Amygdala (tissue), 56 donors: ENCODE measurements at places on chromosomes 1 and 21.

- DNase-seq = no peak
These were observed 79.3 kb downstream of the SIK1 start for GRCh38 chr21:43347461-43348169.

- DNase-seq = no peak
These were observed 124.0 kb downstream of the SYT2 start for GRCh38 chr1:202586018-202586821.

DNA sequence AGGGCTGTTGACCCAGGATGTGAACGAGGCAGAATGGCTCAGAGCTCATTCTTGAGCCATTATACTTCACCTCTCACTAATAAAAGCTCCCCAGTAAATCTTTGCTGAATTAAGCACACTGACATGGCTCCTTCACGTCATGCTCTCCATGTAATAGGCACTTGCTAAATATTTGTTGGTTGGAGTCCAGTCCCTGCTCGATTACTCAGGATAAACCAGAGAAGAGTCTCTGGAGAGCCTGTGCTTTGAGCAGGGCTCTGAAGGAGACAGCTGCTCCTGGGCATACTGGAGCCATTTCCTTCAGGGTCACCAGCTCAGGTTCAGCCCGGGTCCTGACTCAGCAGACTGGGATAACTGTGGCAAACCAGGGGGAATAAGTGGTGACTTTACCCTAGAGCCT, 46.9 kb downstream of the HLX start:
- DNase-seq = no peak

- no peak for DNase-seq
These were observed 53.3 kb upstream of the GJA8 start for GRCh38 chr1:147849098-147849895.

DNA sequence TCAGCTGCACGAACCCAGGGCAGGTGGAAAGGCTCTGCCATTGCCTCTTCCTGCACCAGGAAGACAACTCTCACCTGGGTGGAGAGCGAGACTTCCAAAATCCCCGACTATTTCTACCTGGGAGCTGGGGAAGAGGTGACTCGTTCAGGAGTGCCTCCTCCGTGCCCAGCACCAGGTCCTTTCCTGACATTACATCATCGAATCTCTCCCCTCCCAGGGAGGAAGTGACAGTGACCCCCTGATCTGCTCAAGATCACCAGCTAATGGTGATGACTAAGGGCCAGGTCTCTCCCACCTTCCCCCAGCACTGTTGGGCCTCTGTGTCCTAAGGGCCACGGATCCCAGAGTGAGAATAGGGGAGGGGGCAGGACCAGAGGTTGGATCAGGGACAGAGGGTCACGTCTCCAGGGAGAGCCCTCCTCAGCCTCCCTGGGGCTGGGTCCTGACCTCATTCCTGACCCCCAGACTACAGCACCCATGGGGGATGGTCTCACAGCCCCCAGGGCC, 6.8 kb downstream of the MEGF6 start:
- DNase-seq = no peak

DNA sequence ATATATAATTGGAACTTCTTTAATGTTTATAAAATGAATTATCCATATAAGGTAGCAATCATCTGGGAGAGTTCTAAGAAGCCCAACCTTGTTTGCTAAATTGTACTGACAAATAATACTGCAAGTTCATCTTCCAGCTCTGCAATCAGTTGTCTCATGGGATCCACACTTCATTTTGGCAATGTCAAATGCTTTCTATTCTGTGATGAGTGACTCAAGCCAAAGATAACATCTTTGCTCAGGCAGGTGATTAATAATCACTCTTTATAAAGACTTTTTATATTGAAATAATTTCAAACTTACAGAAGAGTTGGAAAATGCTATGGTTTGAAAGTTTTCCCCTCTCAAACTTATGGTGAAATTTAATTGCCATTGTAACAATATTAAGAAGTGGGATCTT, 67.2 kb downstream of the SLC44A5 start:
- no peak for DNase-seq

GRCh38 chr1:170732252-170732588, 68.3 kb downstream of the PRRX1 start:
- no peak for DNase-seq

DNA sequence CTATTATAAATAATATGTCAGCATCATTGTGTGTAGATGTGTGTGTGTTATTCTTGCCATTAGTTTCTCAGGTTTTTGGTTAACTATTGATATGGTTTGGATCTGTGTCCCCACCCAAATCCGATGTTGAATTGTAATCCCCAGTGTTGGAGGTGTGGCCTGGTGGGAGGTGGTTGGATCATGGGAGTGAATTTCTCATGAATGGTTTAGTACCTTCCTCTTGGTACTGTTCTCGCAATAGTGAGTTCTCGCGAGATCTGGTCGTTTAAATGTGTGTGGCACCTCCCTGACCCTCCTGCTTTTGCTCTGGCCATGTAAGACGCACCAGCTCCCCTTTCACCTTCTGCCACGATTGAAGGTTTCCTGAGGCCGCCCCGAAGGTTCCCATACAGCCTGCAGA, 9.6 kb upstream of the POFUT2 start:
- DNase-seq = no peak

- DNase-seq = no peak
These were observed 36.2 kb upstream of the HFM1 start for GRCh38 chr1:91440847-91441246.

- DNase-seq = no peak
These were observed 38.4 kb downstream of the HLX start for GRCh38 chr1:220917535-220918209.

DNA sequence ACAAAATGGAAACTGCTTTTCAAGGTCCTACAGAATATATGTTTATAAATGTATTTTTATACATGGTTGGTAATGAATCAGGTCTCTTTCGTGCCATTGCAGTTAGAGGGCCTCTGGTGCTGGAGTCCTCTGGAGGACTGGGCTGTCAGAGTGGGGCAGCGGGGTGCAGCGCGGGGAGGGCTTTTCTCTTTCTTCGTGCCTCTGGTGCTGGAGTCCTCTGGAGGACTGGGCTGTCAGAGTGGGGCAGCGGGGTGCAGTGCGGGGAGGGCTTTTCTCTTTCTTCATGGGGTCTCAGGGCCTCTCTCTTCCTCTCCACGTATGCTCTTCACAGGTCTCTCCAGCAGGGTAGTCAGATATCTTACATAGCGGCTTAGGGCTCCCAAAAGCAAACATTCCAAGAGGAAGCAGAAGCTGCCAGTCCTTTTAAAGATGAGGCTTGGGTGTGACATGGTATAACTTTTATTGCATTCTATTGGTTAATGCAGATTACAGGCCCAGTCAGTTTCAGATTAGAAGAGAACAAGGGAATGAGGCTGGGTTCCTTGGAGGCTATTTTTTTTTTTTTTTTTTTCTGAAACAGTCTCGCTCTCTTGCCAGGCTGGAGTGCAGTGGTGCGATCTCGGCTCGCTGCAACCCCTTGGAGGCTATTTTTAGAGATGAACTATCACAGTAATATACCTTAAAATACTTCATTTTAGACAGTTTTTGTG, 13.1 kb downstream of the SDCCAG8 start:
- DNase-seq = no peak

- DNase-seq = no peak
These were observed 84.6 kb downstream of the LAMC2 start for GRCh38 chr1:183270541-183271141.

GRCh38 chr1:57024428-57024827, 58.6 kb upstream of the C8B start:
- no peak for DNase-seq

- no peak for DNase-seq
These were observed 26.0 kb downstream of the FAAP20 start for GRCh38 chr1:2168535-2168934.

- DNase-seq = no peak
These were observed 42.9 kb upstream of the CD2 start for GRCh38 chr1:116711263-116711840.

DNA sequence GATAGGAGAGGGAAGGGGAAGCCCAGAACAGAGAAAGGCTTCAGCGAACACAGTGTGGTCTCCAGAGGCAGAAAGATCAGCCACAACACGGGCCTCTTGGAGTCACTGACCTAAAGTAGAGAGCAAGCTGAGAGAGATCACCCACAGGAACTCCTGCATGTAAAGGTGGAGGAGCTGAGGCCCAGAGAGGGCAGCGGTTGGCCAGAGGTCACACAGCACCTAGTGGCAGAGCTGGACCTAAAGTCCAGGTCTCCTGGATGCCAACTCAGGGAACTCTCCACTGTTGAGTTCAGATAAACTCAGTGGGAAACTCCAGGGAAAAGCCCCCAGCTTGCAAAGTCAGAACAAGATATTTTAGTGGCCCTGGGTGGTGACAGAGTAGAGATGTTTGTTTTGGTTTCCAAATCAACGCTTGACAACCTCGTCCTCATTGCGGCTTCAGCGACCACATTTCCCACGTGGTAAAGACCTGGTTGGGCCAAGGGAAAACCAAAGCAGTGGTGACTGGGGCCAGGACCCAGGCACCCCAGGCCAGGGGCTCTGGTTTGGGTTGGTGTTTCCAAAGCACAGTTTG, 4.6 kb downstream of the IFFO2 start:
- DNase-seq = no peak

- DNase-seq = no peak
These were observed 843.9 kb downstream of the AMY1C start for GRCh38 chr1:104593413-104594187.

DNA sequence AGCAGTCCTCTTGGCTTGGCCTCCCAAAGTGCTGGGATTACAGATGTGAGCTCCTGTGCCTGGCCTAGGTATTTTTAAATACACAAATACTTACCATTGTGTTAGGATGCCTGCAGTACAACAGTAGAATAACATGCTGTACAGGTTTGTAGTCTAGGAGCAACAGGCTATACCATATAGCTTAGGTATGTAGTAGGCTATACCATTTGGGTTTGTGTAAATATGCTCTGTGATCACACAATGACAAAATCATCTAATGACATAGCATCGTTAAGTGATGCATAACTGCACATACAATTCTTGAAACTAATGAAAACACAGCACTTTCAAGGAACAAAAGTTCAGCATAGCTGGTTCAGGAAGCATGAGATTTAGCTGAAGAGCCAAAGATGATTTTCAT, 12.7 kb downstream of the POU2F1 start:
- DNase-seq = no peak

DNA sequence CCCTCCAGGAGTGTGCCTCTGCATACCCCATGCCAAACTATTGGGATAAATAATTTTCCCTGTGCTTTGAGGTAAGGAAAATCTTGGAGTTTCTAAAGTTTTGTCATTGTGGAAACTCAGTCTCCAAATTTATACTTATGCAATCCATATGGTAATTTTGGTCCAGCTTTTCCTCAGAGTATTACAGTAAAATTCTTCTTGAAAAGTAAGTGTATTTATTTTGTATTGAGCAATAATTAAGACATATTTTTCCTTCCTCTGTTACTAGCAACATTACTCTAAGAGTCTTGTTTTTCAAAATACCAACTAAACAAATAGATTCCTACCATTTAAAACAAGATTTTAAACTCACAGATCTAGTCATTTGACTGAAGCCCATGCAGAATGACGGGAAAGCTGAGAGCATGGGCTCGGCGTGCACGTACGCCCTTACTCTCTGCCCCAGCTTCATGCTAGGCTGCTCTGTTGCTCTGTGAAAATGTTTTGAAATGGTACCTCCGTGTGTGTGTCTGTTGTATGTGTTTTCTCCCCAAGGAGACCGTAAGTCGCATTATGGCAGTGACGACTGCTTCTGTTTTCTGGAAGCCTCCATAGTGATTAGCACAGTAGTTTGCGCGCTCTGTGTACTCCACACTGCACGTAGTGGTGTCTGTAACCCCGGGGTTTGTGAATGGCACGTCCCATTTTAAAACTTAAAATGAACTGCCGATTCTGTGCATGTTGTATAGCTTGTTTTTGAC, 165.3 kb downstream of the SDCCAG8 start:
- no peak for DNase-seq

GRCh38 chr1:162851341-162851740, 9.6 kb downstream of the CCDC190 start:
- no peak for DNase-seq

- no peak for DNase-seq
These were observed 103.9 kb downstream of the PTPN14 start for GRCh38 chr1:214447557-214447871.

DNA sequence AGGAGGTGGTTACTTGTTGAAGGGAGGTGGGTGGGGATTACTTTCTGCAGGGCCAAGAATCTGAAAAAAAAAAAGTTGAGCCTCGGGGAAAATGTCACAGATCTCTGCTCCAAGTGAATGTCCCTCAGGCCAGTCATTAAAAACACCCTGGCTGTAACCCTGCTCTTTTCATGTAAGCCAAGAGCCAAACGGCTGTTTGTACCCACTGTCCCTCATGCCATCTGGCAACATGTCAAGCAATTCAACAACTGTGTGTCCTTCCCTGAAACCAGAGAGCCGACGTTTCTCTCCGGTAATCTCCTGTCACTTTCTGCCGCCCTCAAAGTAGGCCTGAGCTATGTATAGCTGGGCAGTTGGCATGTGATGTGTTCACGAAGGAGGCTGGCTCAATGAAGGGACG, 14.7 kb downstream of the CASQ2 start:
- DNase-seq = no peak

DNA sequence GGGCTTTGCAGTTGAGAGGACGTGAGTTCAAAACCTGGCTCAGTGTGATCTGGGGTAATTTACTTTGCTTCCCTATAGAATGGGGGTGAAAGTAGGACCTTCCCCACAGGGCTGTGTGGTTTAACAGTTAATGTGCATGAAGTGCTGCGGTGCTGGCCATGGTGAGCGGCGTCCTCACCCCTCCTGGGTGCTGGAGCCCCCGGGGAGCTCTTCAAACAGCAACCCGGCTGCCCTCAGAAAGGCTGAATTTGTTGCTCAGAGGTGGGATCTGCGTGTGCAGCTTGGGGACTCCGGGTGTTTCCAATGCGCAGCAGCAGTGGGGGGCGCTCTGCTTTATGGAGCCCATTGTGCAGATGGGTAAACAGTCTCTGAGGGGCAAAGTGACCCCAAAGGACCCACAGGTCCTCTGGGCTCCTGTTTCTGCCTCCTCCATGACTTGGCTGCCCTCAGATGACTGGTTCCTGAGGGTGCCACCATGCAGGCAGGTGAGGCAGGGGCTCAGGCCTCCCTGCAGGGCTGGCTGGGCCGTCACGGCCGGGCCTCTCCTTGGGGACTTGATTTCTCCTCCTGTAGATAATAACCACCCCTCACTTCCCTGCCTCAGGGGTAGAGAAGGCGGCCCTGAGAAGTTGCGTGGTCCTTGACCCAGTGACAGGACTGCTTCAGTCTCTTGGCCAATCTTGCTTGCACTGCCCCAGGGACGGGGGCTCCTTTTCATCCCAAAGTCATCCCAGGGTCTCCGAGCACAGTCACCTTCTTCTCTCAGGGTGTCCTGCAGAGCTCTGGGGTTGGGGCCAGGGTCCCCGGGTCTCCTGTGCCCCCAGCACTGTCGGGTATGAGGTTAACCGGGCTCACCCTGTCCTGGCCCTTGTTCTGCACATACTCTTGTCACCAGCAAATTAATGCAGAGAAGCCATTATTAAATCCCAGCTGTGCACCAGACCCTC, 40.3 kb downstream of the DMRTB1 start:
- no peak for DNase-seq

- peak; percentile 75 for DNase-seq
These were observed 42.3 kb upstream of the NFASC start for GRCh38 chr1:204828352-204828850.

DNA sequence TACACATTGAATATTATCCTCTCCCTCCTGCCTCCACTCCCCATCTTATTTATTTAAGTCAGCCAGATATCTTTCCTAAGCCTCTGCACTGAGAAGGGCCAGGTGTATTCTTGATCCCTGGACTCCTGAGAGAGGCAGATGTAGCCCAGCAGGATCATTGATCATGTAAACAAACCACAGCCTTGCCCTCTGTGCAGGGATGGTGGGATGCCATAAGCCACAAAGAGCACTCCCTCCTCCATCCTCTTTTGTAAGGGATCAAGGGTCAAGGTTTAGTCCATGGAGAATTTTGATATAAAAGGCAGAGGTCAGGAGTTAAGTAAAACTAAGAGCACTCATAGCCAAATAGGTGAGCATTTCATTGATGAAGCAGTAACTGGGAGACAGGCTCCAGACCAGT, 17.3 kb downstream of the PHGDH start:
- DNase-seq = no peak
